ENCODE measurements at places on chromosomes 16 and 17.

- H3K36me3 ChIP-seq, result no peaks in the 10 kb centered on the region
Measured at GRCh38 chr16:3992297-3993051, 112.0 kb upstream of the CREBBP start.

DNA sequence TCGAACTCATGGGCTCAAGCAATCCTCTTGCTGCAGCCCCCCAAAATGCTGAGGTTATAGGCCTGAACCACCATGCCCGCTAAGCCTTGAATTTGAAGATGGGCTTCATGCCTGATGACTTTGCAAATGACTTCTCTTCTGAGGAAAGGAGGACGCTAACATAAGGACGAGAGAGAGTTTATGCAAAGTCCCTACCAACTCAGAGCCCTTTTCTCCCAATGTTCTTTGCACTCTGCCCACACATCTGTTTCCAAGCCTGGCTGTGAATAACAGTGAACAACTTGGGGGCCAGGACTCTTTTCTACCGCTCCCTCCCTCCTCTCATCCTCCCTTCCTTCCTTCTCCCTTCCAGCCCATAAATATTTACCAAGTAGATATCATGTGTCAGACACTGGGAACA, 8.5 kb upstream of the NPIPB2 start:
- H3K27me3 ChIP-seq, result no peaks in the 10 kb centered on the region
- H3K36me3 ChIP-seq, result no peaks in the 10 kb centered on the region
- no peaks in the 10 kb centered on the region for H3K4me1 ChIP-seq
- DNase-seq, result no peak
- H3K4me3 ChIP-seq, result no peak overlapping the region

- H3K27me3 ChIP-seq, result peaks cover 6% of the 10 kb centered on the region
- no peak for DNase-seq
- no peak overlapping the region for H3K4me3 ChIP-seq
- no peak overlapping the region for H3K27ac ChIP-seq
Measured at GRCh38 chr17:45688353-45688752, 95.8 kb upstream of the CRHR1 start.

GRCh38 chr17:72599891-72600290, 479.1 kb downstream of the SOX9 start:
- DNase-seq, result no peak
- H3K4me1 ChIP-seq, result no peaks in the 10 kb centered on the region
- no peaks in the 10 kb centered on the region for H3K27me3 ChIP-seq
- no peak overlapping the region for H3K27ac ChIP-seq
- H3K36me3 ChIP-seq, result no peaks in the 10 kb centered on the region

GRCh38 chr16:76780556-76780955, 410.4 kb upstream of the MON1B start:
- no peaks in the 10 kb centered on the region for H3K36me3 ChIP-seq
- no peak overlapping the region for H3K27ac ChIP-seq

All from CD4-positive, CD25-positive, alpha-beta regulatory T cell (primary cell).